Activated T-cell treated with anti-CD3 and anti-CD28 coated beads, Interleukin-2, amount 50 U/mL, for 24 hours (primary cell): ENCODE measurements at places on chromosomes 12 and 14.

- no peak overlapping the region for H3K27ac ChIP-seq
- H3K4me3 ChIP-seq, result no peak overlapping the region
- H3K4me1 ChIP-seq, result no peaks in the 10 kb centered on the region
- no peaks in the 10 kb centered on the region for H3K36me3 ChIP-seq
- no peak for DNase-seq
- H3K27me3 ChIP-seq, result peaks cover 28% of the 10 kb centered on the region
Measured at GRCh38 chr14:69990323-69990722, 111.1 kb downstream of the SMOC1 start.

DNA sequence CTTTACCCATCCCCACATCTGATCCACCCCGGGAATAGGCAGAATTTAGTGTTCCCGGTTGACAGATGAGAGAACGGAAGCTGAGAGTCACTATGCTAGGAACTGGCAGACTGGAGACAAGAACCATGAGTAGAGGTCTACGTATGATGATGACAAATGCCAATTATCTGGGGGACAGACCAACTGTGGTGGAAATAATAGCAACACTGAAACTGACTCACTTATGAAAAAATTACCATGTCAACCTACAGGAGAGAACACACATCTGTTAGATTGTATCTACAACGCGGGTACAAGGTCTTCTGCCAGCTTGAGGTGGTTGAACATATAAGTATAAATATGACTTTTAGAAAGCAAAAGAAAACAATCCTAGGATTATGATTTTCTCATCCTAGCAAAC is 15.4 kb upstream of the SELPLG start:
- no peaks in the 10 kb centered on the region for H3K27me3 ChIP-seq
- H3K27ac ChIP-seq, result peak overlapping the region; percentile 81
- H3K36me3 ChIP-seq, result peaks cover 66% of the 10 kb centered on the region
- H3K4me3 ChIP-seq, result no peak overlapping the region
- no peak for DNase-seq

- H3K4me1 ChIP-seq, result peaks cover 19% of the 10 kb centered on the region
- peaks cover 20% of the 10 kb centered on the region for H3K36me3 ChIP-seq
- no peaks in the 10 kb centered on the region for H3K27me3 ChIP-seq
- no peak for DNase-seq
Measured at GRCh38 chr14:96894966-96895365, 97.8 kb downstream of the VRK1 start.

DNA sequence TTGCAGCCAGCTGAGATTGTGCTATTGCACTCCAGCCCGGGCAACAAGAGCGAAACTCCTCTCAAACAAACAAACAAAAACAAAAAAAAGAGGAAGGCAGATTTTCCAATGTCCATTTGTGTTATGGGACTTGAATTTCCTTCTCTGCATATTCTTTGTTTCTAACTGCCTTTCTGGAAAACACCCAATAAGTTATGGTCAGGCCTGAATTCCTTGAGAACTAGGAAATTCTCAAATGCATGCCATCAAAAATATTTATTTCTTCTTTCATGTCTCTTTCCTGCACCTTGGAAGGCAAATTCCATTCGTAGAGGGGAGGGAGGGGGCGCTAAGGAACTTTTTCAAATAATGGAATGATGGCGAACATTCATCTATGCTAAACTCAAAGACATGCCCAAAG is 117.6 kb upstream of the TMCC3 start:
- DNase-seq, result no peak
- no peaks in the 10 kb centered on the region for H3K36me3 ChIP-seq
- H3K27ac ChIP-seq, result no peak overlapping the region
- H3K4me3 ChIP-seq, result no peak overlapping the region
- H3K27me3 ChIP-seq, result peaks cover 49% of the 10 kb centered on the region
- peaks cover 8% of the 10 kb centered on the region for H3K4me1 ChIP-seq

GRCh38 chr14:78425330-78425729 is 255.2 kb downstream of the NRXN3 start:
- H3K4me1 ChIP-seq, result no peaks in the 10 kb centered on the region
- H3K27ac ChIP-seq, result no peak overlapping the region
- no peak for DNase-seq

DNA sequence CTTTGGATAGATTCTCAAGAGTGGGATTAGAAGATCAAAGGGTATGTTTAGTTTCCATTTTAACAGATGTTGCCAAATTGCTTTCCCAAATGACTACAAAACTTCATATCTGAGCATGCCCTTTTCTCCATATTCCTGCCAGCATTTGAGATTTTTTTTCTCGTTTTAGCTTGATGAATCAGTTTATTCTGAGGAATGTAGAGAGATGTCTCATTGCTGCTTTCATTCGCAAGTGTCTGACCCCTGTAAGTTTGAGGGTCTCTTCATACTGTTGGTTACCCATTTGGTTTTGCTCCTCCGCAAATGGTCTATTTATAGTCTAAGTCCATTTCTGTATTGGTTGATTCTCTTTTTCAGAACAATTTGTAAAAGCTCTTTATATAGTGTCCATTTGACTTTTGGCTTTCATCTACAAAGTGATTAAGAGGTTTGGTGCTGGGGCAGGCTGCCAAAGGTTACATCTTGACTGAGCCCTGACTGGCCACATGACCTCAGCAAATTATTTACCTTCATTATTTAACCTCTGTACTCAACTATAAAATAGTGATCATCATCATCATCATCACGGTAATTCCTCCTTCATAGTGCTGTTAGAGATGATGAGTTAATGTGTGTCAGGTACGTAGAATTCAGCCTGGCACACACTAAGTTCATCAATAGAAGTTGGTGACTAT is 33.6 kb downstream of the HCAR2 start:
- no peak overlapping the region for H3K4me3 ChIP-seq
- no peaks in the 10 kb centered on the region for H3K36me3 ChIP-seq
- H3K27ac ChIP-seq, result no peak overlapping the region
- no peak for DNase-seq
- H3K4me1 ChIP-seq, result no peaks in the 10 kb centered on the region

- peaks cover 73% of the 10 kb centered on the region for H3K36me3 ChIP-seq
- H3K27ac ChIP-seq, result no peak overlapping the region
- H3K27me3 ChIP-seq, result no peaks in the 10 kb centered on the region
- peaks cover 4% of the 10 kb centered on the region for H3K4me1 ChIP-seq
- no peak for DNase-seq
Measured at GRCh38 chr12:113870035-113870434, 96.1 kb downstream of the RBM19 start.

DNA sequence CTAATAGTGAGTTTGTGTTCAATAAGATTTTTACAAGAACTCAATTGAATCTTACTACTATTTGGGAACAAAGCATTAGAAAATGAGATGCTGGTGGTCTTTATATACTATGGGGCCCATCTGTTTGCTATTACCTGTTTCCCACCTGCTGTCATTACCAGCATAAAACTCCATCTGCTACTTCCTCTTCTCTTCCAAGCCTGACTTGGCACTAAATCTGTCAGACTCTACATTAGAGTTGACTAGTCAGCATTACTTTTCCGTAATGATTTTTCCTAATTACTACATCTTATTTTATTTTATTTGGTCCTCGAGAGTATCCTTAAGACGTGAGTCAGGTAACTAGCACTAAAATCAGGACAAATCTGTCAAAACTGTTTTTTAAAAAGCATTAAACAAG is 68.1 kb upstream of the KRR1 start:
- no peak overlapping the region for H3K4me3 ChIP-seq
- no peak for DNase-seq
- H3K36me3 ChIP-seq, result no peaks in the 10 kb centered on the region

GRCh38 chr12:807041-807735 is 54.8 kb downstream of the WNK1 start:
- no peaks in the 10 kb centered on the region for H3K27me3 ChIP-seq
- peak overlapping the region; percentile 24 for H3K27ac ChIP-seq
- no peak for DNase-seq
- peaks cover 7% of the 10 kb centered on the region for H3K36me3 ChIP-seq

DNA sequence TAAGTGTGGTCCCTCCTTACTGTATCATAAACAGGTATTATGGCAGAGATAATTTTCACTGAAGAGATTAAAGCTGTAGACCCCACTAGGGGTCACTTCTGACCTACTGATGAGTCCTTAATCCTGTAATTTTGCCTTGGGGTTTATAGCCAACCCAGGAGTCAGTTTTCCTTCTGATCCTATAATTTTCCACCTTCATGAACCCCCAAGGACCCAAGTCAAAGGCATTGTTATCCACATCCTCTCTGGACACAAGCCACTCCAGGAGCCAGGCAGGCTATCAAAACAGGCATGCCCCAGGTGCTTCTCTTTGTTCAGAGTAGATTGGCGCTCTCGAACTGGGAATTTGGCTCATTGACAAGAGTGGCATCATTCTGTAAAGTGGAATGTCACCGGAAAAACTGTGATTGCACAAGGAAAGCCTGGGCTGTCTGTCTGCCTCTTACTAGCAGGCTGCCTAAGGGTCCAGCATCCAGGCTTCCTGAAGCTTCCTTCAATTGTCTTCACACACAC is 1523.2 kb upstream of the FLRT2 start:
- no peaks in the 10 kb centered on the region for H3K4me1 ChIP-seq
- H3K27me3 ChIP-seq, result no peaks in the 10 kb centered on the region
- no peak for DNase-seq

- H3K4me1 ChIP-seq, result peaks cover 50% of the 10 kb centered on the region
- H3K27ac ChIP-seq, result peak within 1 kb of the TSS; percentile 90
- peaks cover 31% of the 10 kb centered on the region for H3K36me3 ChIP-seq
- DNase-seq, result peak; percentile 89
- H3K27me3 ChIP-seq, result no peaks in the 10 kb centered on the region
Measured at GRCh38 chr14:101761032-101761880, at the start of gene PPP2R5C. TSS of gene PPP2R5C (plus strand) at chr14:101761709. CDS start at chr14:101761894, 185 bp downstream.

DNA sequence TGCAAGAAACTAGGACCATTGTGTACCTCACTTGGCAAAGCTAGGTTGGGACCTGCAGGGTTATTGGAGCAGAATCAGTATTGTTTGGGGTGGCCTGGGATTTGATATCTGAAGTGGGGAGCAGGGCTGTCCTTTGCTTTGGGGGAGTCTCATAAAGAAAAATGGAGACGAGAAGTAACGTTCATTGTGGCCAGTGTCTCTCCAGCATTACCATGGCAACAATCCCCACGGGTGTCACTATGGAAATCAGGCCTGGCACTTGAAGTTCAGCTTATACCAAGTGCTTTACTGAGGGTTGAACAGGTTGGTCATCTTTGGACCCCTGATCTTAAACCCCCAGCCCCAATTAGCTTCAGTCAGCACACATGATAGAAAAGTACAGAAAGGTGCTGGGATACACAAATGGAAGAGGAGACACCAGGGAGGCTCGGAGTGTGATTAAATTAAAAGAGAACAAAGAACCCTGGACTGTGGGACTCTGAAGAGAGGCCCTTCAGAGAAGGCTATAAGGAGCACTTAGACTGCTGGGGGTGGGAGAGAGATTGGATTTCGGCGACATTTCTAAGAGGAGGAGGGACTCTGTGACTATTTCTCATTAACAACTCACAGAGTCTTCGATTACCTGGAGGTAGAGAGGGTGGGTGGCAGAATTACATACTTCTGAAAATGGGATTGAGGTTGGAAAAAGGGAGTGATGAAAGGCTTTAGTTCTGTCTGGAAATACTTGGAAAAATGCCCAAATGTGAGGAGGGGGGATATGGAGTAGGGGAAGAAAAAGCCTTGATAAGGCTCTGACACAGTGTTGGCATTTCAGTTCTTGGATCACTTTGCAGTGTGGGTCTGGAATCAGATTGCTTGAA is 3.7 kb downstream of the KIF5A start:
- peaks cover 7% of the 10 kb centered on the region for H3K27me3 ChIP-seq
- H3K27ac ChIP-seq, result no peak overlapping the region
- no peak overlapping the region for H3K4me3 ChIP-seq
- H3K4me1 ChIP-seq, result peaks cover 13% of the 10 kb centered on the region

DNA sequence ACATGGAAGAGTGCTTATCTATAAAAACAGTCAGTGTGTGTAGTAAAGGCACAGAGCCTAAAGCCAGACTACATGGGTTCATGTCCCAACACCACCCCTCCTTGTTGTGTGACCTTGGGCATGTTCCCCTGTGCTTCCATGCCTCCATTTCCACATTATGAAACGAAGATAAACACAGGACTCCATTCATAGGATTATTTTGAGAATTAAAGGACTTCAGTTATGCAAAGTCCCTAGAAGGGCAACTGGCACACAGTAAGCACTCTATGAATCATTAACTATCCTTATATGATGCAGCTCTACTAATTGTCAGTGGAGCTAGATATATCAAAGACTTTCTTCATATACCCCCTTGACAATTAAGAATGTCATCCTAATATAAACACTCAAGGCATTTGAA is 17.8 kb downstream of the IFNG-AS1 start:
- no peak overlapping the region for H3K4me3 ChIP-seq
- peaks cover 18% of the 10 kb centered on the region for H3K4me1 ChIP-seq
- DNase-seq, result no peak
- peaks cover 2% of the 10 kb centered on the region for H3K36me3 ChIP-seq

DNA sequence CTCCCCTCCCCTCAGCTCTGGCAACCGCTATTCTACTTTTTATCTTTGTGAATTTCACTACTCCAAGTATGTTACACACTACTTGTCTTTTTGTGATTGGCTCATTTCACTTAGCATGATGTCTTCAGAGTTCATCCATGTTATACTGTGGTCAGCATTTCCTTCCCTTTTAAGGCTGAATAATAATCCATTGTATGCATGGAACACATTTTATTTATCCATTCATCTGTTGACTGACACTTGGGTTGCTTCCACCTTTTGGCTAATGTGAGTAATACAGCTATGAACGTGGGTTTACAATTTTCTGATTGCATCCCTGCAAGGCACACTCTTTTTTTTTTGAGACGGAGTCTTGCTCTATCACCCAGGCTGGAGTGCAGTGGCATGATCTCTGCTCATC is 53.0 kb upstream of the FUT8 start:
- DNase-seq, result no peak
- H3K36me3 ChIP-seq, result peaks cover 50% of the 10 kb centered on the region
- peak overlapping the region; percentile 79 for H3K27ac ChIP-seq
- H3K4me3 ChIP-seq, result peak overlapping the region; percentile 5

DNA sequence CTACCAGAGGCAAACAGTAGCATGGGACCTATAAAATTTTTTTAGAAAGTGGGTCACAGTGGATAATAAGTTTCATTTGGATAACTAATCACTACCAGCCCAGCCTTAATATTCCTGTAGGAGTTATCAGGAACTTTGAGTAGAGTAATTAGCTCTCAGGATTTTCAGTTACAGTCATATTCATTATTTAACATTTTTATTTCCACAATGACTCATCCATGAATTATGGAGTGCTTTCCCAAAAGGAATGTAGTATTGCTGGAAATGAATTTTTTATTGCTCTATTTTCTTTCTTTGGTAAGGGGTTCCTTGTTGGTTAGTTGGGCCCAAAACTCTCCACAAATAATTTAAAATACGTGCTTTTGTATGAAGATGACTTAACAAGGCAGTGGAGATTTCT is 53.7 kb downstream of the ERC1 start:
- no peak overlapping the region for H3K4me3 ChIP-seq
- DNase-seq, result no peak
- no peaks in the 10 kb centered on the region for H3K27me3 ChIP-seq

- no peak overlapping the region for H3K27ac ChIP-seq
- no peak for DNase-seq
- no peak overlapping the region for H3K4me3 ChIP-seq
- peaks cover 15% of the 10 kb centered on the region for H3K27me3 ChIP-seq
- H3K4me1 ChIP-seq, result no peaks in the 10 kb centered on the region
Measured at GRCh38 chr14:104954746-104955395, 23.3 kb downstream of the AHNAK2 start.

DNA sequence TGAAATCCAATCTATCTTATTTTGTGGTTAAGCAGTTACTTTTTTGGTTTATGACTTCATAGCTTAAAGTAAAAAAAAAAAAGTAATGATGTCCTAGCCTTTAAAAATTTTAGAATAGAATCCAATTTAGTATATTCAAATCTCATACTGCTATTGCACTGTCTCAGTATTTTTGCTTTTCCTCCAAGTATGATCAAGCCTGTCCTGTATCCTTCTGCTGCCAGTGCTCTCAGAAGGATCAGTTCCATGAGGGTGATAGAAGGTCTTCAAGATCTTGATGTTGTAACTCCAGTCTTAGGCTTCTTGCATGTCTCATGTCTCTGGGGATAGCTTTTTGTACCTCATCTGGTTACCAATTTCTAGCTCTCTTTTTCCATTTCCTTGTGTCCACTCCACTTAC is 324.2 kb upstream of the FAR2 start:
- DNase-seq, result no peak
- H3K27ac ChIP-seq, result no peak overlapping the region
